ENCODE measurements at places on chromosomes 1 and 21.

DNA sequence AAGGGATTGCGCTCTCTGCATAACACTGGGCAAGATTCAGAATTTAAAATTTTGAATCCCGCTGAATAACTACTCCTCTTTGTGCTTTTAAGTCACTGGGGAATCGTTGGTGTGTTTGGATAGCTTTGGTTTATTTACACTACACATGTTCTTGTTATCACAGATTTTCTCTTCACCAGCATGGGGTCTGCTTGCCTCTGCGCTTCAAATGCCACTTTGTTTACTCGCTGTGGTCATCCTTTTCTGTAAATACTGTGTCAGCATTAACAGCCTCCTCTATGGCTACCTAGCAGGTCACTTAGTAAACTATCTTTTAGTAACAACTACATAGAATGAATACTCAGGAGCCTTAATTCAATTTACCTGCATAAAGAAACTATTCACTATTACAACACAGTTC lies 14.4 kb upstream of the KCNH1 start:
- DNase-seq: no peak

DNA sequence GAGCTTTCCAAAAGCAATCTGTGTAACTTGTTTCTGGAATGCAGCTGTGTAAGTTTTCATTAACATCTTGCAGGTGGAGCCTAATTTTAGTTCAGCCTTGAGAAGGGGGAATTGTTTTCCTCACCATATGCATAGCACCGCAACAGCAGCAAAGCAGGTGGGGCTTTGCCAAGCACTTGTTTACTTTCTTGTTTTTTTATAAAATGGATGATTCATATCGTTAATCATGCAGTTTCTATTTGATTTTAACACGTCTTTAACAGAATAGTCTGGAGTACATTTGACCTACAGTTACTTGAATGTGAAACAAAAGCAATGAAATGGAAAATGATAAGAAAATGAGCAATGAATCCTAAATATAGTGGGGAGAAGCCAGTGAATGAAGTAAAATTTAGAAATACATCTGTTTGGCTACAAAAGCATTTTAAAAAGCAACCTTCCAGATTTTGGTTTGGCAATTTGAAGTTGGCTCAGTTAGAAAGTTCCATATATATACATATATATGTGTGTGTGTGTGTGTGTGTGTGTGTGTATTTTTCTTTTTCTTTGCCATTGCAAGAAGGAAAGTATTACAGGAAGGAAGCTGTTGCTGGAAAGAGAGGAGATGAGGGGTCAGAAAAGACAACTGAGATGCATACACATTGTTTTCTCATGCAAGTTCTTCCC lies 119.0 kb upstream of the ADGRL2 start:
- DNase-seq: no peak

DNA sequence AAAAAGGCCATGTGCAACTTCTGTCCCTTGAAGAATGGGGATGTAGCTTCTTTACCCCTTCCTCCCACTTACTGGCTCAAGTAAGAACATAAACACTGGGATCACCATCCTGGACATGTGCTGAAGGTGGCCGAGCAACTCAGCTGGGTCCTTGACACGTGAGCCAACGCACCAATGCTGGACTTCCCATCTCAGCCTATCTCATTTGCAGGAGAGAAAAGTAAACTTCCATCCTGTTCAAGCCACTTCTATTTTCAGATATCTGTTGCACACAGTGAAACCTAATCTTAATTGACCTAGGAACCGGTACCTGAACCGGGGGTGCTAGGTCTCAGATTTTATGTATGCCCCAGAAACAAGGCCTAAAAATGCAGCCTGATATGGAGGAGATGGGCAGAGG lies 75.3 kb downstream of the HLCS start:
- DNase-seq: no peak

- DNase-seq: no peak
These were observed 12.1 kb upstream of the ADAMTSL4 start for GRCh38 chr1:150536836-150537731.

DNA sequence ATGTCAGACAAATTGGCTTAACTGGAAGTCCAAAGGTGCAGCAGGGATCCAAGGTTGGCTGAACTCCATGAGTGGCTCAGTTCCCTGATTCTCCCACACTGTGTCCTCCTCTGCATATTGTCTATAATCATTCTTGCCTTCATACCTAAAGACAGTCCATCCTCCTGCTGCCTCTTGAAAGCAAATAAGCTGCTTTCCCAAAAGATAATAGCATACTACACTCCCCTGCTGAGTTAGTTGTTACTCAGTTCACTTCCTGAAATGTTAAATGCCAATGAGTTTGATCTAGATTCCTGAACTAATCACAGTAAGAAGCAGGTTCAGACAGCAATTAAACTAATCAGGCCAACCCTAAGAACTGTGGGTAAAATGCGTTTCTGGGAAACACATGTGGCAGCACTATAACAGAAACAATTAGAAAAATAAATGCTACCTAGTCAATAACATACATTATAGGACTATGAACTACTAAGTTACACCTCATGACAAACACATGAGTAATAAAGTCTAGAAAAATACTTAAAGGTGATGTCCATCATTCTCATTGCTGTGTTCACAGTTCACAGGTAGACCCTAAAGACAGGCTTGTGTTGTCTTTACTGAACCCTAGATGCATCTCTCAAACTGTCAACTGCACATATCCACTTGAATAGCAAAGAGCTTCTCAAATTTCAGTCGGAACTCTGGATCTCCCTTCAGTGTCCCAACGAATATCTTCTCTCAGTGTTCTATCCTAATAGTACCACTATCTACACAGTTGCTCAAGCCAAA lies 50.8 kb upstream of the BOLA1 start:
- DNase-seq: no peak

- no peak for DNase-seq
These were observed 33.8 kb downstream of the PEX14 start for GRCh38 chr1:10508511-10508951.

GRCh38 chr21:42013376-42013775 lies 3.2 kb upstream of the ZBTB21 start:
- no peak for DNase-seq

DNA sequence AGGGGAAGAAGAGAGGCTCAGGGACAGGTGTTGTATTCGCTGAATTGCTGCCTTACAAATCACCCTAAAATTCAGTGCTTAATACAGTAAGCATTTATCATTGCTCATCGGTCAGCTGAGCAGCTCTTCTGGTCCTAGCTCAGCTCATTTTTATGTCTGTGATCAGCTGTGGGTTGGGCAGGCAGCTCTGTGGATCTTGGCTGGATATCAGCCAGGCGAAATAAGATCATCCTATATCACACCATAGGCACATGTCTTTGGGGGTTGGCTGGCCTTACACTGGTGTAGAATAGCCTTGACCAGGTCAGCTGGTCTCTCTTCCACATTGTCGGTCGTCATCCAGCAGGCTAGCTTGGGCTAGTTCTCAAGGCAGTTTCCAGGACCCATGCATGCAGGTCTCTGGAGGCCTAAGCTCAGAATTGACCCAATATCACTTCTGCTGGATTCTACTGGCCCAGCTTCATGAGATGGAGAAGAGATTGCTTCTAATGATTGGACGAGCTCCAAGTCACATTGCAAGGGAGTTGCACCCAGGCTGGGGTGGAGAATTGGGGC lies 448.6 kb downstream of the KIF26B start:
- DNase-seq: no peak

GRCh38 chr1:119451158-119451557 lies 36.2 kb downstream of the HSD3B2 start:
- no peak for DNase-seq

DNA sequence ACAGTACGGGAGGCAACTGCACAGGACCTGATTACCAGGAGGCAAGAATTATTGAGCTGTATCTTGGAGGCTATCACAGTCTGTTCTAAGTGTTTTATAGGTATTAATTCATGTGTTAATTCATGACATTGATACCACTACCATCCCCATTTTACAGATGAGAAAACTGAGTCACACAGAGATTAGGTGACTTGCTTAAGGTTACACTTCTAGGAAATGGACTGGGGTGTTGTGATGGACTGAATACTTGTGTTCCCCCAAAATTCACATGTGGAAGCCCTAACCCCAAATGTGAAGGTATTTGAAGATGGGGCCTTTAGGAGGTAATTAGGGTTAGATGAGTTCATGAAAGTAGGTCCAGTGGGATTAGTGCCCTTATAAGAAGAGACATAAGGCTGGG lies 10.1 kb upstream of the TRIM63 start:
- DNase-seq: no peak

- DNase-seq: no peak
These were observed 456.0 kb upstream of the PKN2 start for GRCh38 chr1:88228114-88228513.

DNA sequence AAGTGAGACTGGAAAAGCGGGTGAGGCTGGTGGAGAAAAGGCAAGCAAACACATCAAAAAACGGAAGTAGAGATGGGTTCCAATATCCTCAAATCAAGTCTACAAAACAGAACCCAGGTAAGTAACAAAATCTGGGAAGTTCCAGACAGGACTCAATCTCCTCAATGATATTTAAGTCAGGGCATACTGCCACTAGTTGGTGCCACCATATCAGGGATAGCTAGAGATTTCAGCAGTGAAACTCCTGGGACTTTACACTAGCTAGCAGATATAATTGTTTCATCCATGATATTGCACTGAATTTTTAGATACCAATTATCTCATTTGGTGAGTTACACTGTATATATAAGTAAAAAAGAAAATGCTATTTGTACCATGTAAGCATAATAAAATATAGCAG lies 52.0 kb downstream of the EYA3 start:
- no peak for DNase-seq

DNA sequence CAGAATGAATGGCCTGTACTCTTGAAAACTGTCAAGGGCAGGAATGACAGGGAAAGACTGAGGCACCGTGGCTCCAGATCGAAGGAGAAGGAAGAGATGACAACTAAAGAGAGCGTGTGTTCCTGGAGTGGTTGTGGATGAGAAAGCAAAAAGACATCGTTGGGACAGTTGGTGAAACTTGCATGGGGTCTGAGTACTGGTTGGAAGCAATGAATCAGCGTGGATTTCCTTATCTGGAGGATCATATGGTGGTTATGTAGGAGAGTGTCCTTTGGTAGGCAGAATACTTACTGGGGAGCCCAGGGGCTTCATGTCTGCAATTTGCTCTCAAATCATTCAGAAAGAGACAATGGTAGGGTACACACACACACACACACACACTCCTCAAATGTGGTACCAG lies 13.9 kb downstream of the LEMD1 start:
- no peak for DNase-seq

DNA sequence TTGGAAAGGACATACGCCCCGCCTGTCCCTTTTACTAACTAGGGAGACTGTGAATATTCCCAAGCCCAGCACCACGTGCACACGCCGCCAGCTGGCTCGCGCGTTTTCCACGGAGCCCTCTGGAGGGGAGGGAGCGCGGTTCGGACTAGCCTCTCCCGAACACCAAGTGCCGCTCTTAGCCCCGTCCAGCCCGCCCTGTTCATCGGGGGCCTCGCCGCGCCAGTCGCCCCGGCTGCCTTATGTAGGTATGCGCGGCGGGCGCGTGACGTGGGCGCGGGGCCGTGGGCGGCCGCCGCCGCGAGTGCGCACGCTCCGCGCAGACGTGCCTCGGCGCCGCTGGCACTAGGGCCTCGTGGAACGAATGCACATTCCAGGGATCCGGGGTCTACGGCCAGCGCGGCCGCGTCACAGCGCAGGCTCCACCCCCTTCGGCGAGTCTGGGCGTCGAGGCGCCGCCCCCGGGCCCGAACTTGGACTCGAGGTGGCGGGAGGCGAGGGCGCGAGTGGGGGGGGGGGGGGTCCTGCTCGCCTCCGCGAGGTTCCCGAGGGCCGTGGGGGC lies 767 bp upstream of the IRF2BP2 start:
- DNase-seq: peak; percentile 94

GRCh38 chr1:88984569-88984968 lies 7.9 kb downstream of the KYAT3 start:
- no peak for DNase-seq

DNA sequence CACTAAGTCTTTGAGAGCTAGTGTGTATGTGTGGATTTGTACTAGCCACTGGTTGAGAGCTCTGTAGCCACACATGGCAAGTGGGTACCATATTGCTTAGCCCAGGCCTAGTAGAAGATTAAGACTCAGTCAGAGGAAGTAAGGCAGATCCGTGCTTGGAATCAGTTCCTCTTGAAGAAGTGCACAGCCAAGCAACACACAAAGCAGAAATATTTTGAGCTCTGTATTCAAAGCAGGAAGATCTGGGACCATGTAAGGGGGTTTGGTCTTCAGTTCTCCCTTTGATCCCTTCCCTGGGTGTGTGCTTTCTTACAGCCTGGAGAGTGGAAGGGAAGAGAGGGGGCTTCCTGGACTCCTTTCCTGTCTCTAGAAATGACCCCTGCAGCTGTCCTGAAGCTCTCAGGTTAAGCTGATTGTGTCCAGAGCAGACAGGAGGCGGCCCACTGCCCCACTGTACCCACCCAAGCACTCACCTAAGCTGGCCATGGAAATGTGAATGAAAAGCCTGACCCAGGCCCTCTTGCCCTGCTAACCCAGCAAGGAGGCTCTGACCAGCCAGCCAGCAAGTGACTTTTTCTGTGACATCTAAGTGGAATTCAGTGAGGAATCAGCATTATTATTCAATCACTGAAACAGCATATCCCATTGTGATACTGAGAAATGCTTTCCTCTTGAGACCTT lies 3.6 kb downstream of the ETS2 start:
- DNase-seq: no peak

GRCh38 chr1:28199328-28200233 lies 23.1 kb upstream of the PTAFR start:
- DNase-seq: peak; percentile 70

DNA sequence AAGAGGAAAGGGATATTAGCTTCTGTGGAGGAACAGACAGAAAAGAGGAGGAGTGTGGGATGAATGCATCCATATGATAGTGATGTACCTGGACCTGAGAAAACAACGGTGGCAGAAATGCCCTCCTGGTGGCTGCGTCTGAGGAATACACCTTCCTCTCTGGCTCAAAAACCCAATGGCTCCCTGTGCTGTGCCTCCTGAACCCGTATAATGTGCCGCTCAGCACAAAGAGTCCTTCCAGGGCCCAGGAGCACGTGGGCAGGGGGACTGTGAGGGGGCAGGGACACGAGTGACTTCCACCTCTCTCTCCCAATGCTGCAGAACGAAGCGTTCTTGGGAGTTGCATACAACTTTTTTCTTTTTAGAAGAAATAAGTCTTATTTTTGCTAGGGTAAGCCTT lies 31.2 kb downstream of the IRF2BP2 start:
- DNase-seq: no peak

- DNase-seq: peak; percentile 40
These were observed 16.9 kb downstream of the RPTN start for GRCh38 chr1:152141971-152142584.

DNA sequence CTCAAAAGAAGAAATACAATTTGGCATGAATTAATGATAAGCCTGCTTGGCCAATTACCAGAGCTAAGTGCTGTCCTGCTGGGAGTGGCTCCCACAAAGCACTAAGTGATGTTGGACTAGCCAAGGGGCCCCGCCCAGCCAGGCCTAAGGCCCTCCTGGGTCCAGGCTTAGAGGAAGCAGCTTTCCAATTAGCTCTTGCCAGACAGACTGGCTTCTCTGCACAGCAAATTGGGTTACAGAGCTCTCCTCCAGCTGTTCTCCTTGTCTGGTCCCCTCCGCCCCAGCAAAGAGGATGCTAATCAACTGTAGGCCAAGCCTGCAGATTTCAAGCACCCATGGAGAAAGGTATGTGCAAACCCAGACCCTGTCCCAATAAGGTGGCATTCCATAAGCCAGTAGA lies 151.9 kb downstream of the DMRTA2 start:
- DNase-seq: no peak

GRCh38 chr1:56963667-56964066 lies 2.1 kb downstream of the C8B start:
- no peak for DNase-seq

Measured in stimulated activated CD4-positive, alpha-beta T cell treated with anti-CD3 and anti-CD28 coated beads, Interleukin-15, amount 100 ng/mL, for 24 hours (primary cell).